GM04504 (cell line): ENCODE measurements at places on chromosomes 2 and 18.

GRCh38 chr2:137892739-137893138 is 71.5 kb upstream of the HNMT start:
- DNase-seq, result no peak

DNA sequence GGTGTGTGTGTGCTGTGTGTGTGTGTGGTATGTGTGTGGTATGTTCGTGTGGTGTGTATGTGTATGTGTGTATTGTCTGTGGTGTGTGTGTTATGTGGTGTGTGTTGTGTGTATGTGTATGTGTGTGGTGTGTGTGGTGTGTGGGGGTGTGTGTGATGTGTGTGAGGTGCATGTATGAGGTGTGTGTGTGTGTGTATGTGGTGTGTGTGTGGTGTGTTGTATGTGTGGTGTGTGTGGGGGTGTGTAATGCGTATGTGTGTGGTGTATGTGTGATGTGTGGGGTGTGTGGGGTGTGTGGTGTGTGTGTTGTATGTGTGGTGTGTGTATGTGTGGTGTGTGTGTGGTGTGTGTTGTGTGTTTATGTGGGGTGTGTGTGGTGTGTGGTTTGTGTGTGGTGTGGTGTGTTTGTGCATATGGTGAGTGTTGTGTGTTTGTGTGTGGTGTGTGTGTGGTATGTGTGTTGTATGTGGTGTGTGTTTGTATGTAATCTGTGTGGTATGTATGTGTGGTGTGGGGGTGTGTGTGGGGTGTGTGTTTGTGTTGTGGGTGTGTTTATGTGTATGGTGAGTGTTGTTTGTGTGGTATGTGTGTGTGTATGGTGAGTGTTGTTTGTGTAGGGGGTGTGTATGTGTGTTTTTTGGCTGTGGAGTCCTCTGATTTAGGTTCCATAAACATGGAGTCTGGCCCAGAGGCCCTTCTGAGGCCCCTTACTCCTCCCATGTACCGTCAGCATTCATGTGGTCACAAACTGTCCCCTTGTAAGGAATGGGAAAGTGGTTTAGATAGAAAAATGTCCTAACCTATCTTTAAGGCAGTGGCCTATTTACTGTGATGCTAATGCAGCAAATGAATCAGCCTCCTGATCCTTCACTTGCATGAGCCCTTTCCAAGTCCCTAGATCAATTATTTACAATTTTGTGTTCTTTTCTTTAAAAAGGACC is 116.0 kb downstream of the ALPK2 start:
- no peak for DNase-seq

- no peak for DNase-seq
Measured at GRCh38 chr18:25927830-25928229, 162.6 kb downstream of the SS18 start.

DNA sequence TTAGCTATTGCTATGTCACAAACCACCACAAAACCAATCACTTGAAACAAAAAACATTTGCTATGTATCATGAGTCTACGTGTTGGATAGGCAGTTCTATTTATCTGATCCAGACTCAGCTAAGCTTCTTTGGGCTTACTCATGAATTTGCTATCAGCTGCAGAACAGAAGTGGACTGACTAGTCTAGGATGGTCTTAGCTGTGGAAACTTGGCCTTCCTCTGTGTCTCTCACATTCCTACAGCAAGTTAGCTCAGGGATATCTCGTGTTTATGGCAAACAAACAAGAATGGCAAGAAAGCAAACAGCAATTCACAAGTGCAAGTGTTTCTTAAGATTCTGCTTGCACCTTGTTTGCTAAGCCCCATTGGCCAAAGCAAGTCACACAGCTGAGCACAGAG is 288.0 kb upstream of the TNP1 start:
- DNase-seq, result no peak

GRCh38 chr18:58195278-58195765 is 151.3 kb downstream of the NEDD4L start:
- DNase-seq, result no peak

GRCh38 chr18:959854-960253 is 55.2 kb downstream of the ADCYAP1 start:
- DNase-seq, result no peak

- DNase-seq, result no peak
Measured at GRCh38 chr18:79406708-79407107, 11.0 kb downstream of the NFATC1 start.

- no peak for DNase-seq
Measured at GRCh38 chr2:142865924-142866323, 11.5 kb upstream of the KYNU start.

DNA sequence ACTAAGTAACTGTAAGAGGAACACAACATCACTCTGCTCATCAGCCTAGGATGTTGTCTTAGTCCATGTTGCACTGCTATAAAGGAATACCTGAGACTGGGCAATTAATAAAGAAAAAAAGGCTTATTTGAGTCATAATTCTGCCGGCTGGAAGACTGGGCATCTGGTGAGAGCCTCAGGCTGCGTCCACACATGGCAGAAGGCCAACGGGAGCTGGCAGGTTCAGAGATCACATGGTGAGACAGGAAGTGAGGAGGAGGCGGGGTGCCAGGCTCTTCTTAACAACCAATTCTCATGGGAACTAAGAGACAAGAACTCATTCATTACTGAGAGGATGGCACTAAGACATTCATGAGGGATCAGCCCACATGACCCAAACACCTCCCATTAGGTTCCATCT is 46.8 kb downstream of the EPG5 start:
- peak; percentile 86 for DNase-seq

DNA sequence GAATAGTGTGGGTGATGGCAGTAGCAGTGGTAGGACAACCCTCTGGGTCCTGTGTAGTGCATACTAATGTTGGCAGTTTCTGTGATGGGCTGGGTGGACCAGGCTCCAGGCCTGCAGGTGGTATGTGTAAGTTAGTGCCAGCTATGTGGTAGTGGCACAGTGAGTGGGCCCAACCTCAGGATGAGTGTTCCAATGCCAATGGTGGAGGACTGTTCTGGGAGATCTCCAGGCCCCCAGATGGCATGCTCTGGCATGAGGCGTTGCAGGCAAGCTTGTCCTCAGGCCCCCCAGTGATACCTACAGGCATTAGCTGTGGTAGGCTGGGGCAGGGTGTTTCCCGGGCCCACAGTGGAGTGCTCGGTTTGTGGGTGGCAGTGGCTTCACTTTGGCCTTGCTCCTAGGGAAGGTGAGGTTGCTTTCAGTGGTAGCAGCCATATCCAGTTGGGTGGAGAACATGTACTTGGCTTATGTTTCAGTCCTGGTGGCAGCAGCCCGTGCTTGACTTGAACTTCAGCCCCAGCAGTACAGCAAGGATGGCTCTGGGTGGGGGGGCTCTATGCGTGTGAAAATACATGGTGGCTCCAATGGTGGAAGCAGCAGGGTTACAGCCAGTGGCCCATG is 32.4 kb downstream of the TEX51 start:
- no peak for DNase-seq

DNA sequence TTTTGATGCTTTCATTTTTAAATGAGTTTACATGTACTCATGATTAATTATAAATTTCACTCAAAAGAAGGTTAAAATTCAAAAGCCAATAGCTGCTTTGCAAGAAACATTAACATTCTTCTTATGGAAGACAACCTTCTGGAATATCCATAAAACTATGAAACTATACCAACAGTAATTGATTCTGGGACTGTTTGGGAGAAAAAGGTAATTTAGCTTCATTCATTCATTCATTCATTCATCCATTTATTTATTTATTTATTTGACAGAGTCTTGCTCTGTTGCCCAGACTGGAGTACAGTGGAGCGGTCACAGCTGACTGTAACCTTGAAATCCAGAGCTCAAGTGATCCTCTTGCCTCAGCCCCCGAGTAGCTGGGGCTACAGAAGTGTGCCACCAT is 110.3 kb downstream of the NBAS start:
- no peak for DNase-seq

DNA sequence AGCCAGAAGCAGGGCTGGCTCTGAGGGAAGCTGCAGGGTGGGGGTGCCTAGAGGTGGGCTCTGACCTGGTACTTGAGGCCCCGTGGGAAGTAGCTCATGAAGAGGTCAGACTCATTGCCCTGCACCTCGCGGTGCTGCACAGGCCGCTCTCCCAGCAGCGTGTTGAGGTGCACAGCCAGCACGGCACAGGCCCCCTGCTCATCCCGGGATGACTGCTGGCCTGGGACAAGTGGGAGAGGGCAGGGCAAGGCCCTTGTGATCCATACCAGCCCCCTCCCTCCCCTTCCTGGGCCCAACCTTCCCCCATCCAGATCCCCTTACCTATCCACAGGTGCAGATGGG is 8.7 kb downstream of the CAPG start:
- no peak for DNase-seq

- DNase-seq, result no peak
Measured at GRCh38 chr18:42604820-42605219, 510.7 kb downstream of the RIT2 start.

DNA sequence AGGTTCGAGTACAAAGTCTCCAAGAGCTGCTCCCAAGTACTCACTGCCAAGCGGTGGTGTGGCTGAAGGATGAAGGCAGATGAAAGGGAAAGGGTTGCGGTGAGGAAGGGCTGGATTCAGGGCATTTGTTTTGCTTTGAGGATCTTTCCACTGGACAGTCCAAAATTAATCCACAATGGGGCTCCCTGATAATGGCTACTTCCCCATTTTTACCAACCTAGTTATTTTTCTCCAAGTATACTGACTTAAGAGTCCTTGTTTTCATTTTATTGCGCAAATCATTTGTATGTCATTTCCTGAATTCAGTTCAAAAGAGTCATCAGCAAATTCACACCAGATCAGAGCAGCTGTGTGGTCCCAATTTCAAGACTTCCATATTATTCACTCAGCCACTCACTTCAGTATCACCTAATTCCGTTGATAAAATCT is 464 bp upstream of the SESTD1 start:
- peak; percentile 26 for DNase-seq

DNA sequence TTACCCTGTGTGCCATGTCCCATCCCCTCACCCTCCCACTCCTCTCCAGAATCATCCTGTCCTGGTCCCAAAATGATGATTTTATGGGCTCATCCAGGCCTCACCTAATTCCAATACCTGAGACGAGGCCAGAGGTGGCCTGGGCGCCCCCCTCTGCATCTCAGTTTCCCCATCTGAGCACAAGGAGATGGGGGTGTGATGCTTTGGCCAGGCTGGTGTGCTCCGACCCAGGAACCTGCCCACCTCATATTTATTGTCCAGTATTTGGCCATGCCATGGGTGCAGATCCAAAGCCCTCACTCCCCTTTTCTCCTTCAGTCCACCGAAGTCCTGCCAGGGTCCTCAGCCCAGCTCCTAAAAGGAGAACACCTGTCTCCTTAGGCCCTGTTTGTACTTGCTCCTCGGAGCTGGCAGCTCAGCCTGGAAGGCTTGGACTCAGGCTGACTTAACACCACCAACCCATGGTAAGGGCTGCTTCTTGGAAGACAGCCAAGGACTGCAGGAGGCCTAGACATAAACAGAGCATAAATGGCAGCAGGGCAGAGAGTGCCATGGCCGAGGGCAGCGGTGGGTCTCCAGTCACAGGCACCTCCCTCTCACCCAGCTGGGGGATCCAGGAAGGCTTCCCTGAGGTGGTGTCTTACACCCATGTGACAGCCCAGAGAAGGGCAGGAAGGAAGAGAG is 3.6 kb downstream of the TEX51 start:
- no peak for DNase-seq

DNA sequence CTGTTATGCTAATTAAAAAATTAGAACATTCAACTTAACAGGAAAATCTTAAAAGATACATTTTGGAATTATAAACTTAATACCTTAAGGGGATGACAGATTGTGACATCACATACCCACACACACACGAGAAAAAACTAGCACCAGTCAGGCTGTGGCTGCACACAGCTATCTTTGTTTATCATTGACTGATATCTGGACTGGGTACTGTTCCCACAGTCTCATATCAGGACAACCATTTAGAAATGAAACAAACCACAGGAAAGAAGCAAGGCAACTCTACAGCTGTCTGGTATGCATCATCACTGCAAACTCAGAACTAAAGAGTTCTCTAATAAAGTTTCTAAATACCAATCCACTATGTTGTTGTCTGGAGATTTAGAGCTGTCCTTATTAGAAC is 210.9 kb upstream of the SMAD7 start:
- DNase-seq, result no peak

- DNase-seq, result no peak
Measured at GRCh38 chr2:47708801-47709499, 74.0 kb upstream of the MSH6 start.

DNA sequence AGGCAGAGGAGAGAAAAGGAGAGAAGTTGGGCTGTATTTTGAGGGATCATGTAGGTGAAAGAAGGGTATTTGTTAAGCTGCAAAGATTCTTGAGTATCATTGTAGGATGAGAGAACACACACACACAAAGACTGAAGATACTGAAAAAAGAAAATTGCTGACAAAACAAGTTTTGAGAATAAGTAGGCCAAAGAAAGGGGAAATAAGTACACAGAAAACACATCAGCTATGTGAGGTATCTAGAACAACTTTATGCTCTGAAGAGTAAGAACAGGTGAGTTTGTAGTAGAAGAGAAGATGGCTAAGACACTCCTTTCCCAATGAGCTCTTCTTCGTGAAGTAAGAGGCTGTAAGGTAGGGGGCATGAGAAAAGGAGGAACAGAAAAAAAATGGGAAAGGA is 28.2 kb downstream of the METTL8 start:
- no peak for DNase-seq

GRCh38 chr2:162710287-162710890 is 128.2 kb downstream of the KCNH7 start:
- DNase-seq, result no peak

DNA sequence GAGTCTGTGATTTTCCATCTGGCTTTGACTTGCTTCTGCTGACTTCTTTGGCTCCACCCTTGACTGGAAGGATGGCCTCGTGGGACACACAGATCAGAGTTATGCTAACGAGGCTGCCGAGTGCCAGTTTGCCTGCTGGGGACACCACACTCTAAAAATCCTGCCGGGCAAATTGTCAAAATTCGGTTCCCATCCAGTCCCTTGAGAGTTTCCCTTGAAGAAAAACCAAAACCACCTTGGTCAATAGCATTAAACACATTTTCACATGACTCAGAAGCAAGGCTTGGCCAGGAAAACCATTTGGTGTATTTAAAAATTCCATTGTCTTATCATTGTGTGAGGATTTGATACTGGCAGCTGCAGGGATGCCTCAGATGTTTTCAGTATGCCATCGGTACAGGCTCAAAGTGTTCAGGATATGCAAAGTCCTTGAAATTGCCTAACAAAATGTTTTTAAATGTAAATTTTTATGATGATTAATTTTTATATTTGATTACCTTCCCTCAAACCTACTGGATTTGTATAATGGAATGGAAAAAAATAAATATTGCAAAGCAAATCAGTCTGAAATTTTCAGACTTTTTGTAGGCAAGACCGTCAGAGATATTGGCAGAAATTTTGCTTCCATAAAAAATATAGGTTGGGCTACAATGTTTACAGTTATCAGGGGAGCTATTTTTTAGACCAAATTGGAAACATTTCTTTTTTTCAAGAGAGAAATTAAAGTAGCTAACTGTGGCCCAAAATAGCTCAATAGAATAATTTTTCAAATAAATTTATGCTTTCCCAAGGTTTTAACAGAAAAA is 41.6 kb downstream of the KCNE4 start:
- DNase-seq, result peak; percentile 82

DNA sequence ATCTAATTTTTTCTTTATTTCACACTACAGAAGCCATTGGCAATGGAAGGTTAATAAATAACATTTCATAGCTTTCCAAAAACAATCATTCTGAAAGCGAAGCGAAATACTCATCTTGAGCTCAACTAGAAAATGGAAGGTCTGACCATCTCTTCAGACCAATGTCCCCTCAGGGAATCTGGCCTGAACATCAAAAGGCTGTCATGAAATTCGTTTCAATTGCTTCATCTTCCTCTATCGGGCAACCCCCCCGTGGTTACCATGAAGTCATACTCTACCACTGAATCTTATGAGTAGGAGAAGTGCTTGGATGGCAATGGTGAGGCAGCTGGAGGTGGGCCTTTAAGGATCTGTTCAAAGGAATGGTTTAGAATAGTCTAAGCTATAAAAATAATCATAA is 22.9 kb upstream of the CYTIP start:
- no peak for DNase-seq
